ENCODE measurements at places on chromosomes 6 and 20.

GRCh38 chr6:161270116-161270515 lies 3.7 kb downstream of the AGPAT4 start:
- no peak for DNase-seq

GRCh38 chr20:58692579-58693225 lies at the start of gene NPEPL1:
Gene NPEPL1 (plus strand): TSS chr20:58692800. CDS start chr20:58692901, 101 bp downstream.
- no peak for DNase-seq

DNA sequence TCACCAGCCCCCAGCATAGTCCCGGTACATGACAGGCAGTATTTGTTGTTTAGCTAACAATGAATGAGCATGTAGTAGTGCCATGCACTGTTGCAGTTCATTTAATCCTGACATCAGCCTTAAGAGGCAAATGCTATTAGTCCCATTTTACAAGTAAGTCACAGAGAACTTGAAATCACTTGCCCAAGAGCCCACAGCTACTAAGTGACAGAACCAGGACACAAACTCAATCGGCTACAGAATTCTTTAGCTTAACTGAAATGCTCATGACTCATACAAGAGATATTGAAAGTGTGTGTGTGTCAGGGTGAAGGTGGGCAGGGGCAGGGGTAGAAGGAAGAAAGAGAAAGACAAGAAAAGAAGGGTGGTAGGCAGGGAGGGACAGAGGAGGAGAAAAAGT lies 52.7 kb downstream of the UNC5CL start:
- DNase-seq: no peak

DNA sequence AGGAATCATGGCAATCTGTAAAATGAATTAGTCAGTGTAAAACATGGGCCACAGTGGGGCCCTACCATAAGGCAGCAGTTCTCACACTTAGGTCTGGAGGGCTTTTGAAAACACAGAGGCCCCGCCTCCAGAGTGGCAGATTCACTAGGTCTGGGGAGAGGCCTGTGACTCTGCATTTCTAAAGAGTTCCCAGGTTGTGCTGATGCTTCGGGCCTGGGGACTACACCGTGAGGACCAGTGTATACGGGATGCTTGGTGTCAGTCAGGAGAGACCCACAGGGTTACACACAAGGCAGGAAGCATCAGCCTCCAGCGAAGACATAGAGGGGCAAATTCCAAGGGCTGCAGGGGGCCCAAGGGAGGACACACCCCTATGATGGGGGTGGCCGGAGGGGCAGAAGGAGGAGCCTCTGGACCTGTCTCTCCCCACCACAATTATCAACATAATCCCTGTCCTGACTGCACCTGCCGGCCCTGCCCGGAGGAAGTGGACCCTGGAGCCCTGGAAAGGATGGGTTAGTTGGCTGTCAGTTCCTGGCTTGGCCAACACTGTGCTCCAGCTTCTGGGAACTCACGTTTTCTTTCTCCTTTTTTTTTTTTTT lies 46.7 kb downstream of the FGD2 start:
- no peak for DNase-seq

DNA sequence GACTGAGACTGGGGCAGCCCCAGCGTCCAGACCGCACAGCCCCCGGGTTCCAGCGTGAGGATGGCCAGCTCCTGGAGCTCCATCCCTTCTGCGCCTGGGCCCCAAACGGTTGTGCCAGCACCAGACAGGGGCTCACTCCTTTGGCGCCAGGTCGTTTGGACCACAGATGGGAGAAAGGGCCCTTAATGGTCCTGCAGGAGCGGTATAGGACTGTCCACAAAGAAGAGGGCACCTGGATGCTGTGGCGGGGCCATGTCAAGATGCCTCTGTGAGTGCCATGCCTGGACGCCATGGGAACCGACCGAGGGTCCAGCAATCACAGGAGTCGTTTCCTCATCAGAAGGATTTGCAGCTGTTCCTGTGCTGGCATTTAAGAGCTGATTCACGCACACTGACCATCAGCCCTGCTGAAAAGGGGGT lies 82.7 kb downstream of the DLL1 start:
- DNase-seq: no peak

DNA sequence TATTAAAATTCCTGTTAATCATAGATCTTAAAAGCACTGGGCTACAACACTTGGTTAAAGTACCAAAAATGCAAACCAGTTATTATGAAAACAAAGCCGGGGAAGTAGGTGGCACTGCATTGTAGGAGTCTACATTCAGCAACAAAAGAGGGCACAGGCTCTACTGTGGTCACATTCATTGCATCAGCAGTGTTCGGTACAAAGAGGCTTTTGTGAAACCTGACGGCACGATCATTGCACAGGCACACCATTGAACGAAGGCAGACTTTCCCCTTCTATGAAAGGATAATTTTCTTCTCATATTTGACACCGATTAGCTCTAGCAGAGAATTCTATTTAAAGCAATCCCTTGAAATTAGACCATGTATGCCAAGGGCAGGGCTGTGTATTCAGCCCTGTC lies 44.6 kb upstream of the AGPAT4 start:
- no peak for DNase-seq

- DNase-seq: no peak
Observed at GRCh38 chr6:42338744-42339222, 112.9 kb downstream of the TRERF1 start.

DNA sequence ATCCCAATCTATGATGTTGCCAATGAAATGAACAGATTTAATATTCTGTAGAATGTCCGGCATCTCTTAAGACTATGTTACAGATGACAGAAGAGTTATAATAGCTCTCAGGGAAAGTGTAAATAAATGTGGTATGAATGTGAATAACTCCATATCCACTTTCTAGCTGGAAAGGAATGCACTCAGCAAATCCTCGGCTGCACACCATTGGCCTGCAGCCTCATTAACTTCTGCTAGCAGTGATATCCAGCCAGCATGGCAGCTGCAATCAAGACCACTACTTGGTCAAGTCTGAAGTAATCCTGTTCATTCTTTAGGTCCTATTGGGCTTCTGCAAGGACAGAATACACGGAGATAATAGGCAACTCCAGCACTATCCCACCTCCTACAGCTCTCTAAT lies 17.3 kb upstream of the MICA start:
- no peak for DNase-seq

- peak; percentile 66 for DNase-seq
Observed at GRCh38 chr6:79777713-79778579, 146.8 kb downstream of the SH3BGRL2 start.

DNA sequence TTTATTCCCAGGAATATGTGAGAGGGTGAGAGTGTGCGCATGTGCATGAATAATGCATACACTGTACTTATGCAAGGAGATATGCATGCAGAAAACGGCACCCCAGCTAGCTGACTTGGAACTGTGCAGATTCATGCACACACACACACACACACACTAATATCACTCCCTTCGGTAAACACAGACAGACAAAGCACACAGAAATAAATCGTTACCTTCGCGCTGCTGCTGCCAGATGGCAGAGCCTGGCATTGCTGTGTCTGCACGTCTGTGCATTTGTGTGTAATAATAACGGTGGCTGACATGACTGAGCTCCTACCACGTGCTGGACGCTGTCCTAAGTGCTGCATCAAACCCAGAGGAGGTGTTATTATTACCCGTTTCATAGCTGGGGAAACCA lies 36.8 kb downstream of the PREX1 start:
- peak; percentile 89 for DNase-seq

GRCh38 chr20:41068806-41069205 lies 40.2 kb downstream of the TOP1 start:
- no peak for DNase-seq

DNA sequence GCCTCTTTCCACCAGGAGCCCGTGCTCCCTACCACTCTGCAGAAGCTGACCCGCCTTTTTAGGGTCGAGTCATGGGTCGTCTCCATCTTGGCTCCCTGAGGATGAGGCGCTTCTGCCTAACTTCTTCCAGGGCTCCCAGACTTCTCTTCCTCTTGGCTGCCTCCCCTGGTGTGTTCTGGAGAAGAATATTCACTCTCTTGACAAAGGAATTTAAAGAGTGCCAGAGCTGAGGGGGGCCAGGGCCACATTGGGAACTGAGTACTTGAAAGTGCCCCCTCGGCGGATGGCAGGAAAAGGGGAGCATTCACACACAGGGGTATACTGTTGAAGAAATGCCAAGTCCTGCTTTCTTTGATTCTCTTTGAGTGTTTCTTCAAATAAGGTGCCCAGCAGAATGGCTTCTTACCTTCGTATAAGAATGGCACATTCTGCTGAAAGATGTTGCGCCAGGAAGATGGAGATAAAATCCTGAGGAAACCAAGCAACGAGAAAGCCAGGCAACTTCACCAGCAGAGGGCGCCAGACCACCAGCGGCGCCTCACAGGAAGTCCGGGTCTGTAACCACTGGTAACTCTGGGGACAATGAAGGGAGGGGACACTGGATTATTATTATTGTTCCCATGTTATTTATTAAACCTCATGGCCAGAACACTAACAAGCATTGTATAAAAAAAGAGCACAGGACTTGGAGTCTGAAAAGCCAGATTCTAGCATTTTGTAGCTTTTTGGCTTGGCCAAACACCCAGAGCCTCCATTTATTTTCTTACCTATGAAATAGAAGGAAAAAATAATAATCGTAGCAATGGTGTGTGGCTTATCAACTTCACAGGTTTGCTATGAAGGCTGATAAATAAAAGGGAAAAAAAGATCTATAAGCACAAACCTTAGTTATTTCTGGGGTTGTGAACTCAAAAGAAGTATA lies 176.7 kb downstream of the HACE1 start:
- DNase-seq: peak; percentile 12

GRCh38 chr6:83226517-83226916 lies 33.4 kb downstream of the RWDD2A start:
- DNase-seq: no peak

DNA sequence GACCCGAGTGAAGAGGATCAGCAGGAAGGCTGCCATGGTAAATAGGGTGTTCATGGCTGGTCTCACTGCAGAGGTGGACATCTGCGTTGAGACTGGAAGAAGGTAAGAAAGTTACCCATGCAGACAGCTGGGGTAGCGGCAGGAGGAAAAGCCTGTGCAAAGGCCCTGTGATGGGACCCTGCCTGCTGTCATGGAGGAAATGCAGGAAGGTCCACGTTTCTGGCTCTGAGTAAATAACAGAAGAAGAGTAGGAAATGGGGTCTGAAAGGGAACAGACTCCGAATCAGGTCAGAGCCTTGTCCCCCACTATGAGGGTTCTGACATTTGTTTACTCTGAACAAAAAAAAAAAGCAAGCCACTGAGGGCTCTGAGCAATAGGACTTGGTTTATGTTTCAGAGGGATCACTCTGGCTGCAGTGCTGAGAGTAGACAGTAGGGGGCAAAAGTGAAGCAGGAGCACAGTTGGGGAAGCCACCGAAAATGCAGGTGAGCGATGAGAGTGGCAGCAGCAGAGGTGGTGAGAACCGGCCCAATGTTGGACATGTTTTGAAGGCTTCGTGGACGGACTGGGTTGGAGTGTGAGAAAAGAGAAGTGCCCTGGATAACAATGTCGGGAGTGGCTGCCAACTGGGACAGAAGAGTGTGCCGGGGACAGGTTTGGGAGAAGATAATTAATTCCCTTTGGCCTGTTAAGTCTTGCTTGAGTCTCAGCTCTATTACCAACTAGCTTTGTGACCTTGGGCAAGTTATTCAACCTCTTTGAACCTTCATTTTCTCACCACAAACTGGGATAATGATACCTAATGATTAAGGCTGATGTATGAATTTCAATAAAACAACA lies 57.9 kb upstream of the MAP7 start:
- DNase-seq: peak; percentile 22

DNA sequence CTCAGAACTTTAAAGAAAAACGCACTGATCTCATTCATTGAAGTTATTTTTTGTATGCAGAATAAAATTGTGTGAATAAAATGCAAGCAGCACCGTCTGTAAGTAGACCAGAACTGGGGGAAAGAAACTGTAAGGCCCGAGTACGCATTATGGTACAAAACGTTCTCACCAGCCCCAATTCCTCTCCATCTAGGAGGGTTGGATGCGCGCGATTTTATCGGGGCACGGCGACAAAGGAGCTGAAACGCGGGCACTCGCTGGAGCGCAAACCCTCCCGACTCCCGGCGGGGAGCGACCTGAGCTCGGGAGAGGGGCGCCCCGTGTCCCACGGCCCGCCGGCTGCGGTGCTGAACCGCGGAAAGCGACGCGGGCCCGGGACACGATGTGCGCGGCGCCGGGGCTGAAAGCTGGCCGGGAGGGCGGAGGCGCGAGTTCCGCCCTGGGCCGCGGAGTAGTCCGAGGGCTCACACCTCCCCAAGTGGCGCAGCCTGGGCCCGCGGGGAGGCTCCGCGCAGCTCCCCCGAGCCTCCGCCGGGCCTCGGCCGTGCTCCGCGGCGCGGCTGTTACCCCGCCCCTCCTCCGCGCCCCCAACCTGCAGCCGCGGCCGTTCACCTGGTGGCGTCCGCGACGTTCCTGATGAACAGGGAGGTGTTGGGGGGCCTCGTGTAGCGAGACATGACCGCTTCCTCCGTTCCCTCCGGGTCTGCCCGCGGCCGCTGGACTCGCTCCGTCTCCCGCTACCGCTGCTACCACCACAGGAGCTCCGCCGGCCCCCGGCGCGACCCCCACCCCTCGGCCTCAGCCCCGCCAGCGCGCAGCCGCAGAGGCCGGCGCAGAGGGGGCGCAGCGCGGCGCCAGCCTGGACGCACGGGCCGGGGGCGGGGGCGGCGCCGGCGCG lies at the start of gene SRSF12:
TSS of gene SRSF12 (minus strand) at position 861 of the 898 bp plus-strand sequence. CDS start at position 677, 184 bp downstream.
- DNase-seq: no peak

DNA sequence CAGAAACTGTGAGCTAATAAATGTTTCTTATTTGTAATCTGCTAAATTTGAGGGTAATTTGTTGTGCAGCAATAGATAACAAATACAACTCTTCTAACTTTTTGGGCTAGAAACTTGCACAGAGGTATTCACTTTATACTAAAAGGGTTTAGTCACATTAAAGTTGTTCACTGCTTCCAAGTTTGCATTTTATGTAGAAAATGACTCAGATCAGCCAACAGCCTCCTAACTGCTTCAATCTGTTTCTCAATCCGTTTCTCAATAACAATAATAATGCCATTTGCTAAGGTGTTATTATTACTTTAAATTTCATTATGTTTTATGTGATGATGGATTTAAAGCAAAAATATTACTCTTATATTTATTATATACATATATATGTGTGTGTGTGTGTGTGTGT lies 213.9 kb downstream of the CENPW start:
- no peak for DNase-seq

- DNase-seq: no peak
Observed at GRCh38 chr20:39398656-39399055, 436.5 kb downstream of the DHX35 start.

All from SHP77 treated with DMSO at 0.1 percent for 48 hours (cell line).